ENCODE measurements at places on chromosomes 1 and 21.

DNA sequence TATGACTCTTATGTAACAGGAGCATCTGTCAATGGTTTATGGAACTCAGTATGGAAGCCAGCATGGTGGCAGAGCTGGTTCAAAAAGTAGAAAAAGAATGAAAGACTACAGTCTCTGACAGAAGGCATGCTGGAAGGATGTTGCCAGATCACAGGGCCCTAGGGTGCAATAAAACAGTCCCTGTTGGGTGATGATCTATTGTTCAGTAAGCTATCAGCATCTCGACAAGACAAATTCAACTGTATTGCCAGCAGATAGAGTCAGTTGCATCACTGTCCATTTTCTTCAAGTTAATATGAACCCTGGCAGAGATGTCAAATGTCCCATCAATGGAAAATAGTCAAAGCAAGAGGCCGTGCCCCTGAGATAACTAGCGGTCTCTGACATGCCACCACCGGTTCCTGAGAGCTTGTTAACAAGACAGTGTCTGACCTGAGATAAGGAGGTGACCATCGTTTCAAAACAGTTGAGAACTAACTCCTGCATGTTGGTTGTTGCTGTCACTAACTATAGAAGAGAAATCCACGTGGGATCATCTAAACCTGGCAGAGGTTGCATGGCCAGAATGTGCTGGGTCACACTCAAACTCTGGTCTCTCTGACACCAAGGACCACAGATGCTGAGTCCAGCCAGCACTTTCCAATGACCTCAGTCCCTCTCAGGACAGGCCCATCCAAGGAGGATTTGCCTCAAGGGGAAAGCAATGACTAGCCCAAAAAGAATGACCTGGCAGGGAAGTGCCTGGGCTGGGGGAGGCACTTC is 125.9 kb downstream of the RIPK4 start:
- no peak for DNase-seq

- DNase-seq: no peak
Measured at GRCh38 chr1:208181364-208181763, 62.8 kb downstream of the PLXNA2 start.

DNA sequence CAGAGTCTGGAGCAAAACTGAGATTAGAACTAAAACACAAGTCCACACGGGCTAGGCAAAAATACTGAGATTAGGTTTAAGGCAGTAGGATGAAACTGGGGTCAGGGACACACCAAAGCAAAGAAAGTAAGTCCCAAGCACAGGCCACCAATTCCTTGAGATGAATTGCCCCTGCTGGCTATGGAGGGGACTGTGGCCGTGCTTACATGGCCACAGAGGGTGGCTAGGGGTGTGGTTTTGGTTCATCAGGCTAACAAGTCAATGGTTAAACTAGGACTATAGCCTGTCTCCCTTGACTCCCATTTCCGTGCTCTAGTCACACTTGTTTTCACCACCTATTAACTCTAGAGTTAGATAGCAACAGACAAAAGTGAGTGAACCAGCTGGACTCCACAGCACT is 394.8 kb downstream of the PBX1 start:
- DNase-seq: no peak

- DNase-seq: no peak
Measured at GRCh38 chr1:232534552-232535517, 95.1 kb downstream of the SIPA1L2 start.

- no peak for DNase-seq
Measured at GRCh38 chr1:228035844-228036243, 29.0 kb downstream of the WNT3A start.

GRCh38 chr1:231616667-231617066 is 9.9 kb upstream of the DISC1 start:
- no peak for DNase-seq

GRCh38 chr21:22352088-22352487 is 1353.9 kb downstream of the NCAM2 start:
- DNase-seq: no peak
